Sciatic nerve (tissue), 2 donors: ENCODE measurements at places on chromosomes 13 and 19.

DNA sequence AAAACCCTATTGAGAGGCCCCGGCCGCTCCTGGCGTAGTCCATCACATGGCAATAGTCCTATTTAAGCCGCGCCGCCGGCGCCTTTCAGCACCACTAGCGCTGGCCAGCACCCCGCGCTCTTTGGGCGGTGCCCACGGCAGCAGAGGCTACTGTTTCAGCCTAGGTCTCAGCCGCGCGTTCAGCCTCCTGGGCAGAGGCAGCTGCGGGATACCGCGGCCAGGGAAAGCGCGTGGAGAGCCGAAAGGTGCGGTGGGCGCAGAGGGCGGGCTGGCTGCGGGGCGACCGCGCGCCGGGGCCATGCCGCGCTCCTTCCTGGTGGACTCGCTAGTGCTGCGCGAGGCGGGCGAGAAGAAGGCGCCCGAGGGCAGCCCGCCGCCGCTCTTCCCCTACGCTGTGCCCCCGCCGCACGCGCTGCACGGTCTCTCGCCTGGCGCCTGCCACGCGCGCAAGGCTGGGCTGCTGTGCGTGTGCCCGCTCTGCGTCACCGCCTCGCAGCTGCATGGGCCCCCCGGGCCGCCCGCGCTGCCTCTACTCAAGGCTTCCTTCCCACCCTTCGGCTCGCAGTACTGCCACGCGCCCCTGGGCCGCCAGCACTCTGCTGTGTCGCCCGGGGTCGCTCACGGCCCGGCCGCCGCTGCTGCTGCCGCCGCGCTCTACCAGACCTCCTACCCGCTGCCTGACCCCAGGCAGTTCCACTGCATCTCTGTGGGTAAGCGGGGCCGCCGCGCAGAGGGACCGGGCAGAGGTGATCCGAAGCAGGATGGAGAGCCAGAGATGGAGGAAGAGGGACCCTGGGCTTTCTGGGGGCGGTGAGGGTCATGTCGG lies at the start of gene GSX1:
Gene GSX1, plus strand, starts transcription at position 91 of the 826 bp plus-strand sequence. Its CDS starts 208 bp downstream, at position 299.
- DNase-seq, result peak; percentile 78

DNA sequence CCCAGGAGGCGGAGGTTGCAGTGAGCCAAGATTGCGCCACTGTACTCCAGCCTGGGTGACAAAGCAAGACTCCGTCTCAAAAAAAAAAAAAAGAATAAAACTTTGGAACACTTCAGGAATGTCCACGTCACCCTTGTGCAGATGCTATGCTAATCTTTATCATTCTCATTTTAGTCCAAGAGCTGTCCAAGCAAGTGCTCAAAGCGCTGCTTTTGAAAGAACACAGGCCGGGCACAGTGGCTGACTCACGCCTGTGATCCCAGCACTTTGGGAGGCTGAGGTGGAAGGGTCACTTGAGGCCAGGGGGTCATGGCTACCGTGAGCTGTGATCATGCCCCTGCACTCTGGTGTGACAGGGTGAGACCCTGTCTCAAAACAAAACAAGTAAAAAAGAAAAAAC lies 11.1 kb upstream of the UQCR11 start:
- DNase-seq, result no peak

- no peak for DNase-seq
Measured at GRCh38 chr19:45040059-45040771, 1.4 kb downstream of the CLASRP start.

GRCh38 chr13:98143601-98144026 lies 720 bp downstream of the FARP1 start:
- DNase-seq, result no peak

- no peak for DNase-seq
Measured at GRCh38 chr19:35315883-35316282, 13.1 kb upstream of the CD22 start.
